EH (cell line): ENCODE measurements at places on chromosomes 4 and X.

- no peak for DNase-seq
These were observed 16.3 kb upstream of the MBNL3 start for GRCh38 chrX:132505116-132505515.

DNA sequence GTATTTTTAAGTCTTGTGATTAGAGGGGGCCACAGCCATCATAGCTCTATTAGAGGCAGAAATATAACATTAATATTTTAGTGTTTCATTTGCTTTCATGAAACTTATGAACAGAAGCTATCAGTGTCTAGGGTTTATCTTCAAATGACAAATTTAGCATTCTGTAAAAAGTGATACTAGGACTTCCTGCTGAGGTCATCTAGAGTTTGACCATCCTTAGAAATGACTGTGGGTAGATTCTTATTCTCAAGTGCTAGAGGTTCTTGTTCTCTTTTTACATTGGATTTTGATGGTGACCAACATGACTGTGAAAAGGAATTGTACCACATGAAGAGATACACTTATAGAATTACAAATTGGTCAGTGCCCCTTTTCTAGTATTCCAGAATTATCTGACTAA lies 568.6 kb downstream of the RPA4 start:
- DNase-seq, result no peak

DNA sequence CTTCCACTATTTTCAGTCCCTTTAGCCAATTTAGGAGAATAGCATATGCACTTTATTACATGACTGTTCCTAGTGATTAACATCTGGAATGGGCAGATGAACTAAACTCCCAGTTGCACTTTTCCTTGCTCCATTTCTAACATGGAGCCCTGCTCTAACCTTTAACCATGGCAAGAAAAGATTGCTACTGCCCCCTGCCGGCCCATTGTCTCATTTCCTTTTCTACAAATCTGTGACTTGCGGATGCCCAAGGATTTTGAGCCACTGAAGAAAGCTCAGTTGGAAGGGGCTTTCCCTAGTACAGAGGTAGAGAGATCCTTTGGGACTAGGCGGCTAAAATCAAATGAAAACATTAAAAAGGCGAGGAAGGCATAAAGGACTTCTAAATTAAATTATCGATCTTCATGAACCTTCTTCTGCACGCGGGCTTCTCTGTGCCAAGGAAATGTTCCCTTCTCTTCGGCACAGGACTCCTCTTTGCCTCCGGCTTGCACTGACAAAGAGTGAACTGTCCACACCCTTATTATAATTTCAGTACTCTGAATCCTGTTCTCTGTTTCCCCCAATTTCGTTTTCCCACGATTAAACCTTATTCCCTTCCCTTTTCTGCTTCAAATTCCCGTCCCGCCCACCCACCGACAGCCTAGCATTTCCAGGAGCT lies 577 bp upstream of the GLRA2 start:
- peak; percentile 59 for DNase-seq

DNA sequence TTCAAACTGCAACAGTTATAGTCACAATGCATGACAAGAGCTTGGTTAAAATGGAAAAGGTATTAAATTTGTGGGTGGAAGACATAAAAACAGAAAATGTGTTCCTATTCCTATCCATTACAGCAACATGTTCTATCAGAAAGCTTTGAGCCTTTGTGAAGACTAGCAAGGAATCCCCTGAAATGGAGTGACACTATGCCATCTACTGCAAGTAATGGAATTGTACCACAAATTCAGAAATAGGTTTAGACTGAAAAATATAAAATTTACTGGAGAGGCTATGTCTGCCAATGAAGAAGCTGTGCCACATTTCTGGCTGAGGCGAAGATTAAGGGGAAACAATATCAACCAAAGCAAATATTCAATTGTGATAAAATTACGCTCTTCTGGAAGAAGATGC lies 247.9 kb downstream of the ADAM29 start:
- no peak for DNase-seq

DNA sequence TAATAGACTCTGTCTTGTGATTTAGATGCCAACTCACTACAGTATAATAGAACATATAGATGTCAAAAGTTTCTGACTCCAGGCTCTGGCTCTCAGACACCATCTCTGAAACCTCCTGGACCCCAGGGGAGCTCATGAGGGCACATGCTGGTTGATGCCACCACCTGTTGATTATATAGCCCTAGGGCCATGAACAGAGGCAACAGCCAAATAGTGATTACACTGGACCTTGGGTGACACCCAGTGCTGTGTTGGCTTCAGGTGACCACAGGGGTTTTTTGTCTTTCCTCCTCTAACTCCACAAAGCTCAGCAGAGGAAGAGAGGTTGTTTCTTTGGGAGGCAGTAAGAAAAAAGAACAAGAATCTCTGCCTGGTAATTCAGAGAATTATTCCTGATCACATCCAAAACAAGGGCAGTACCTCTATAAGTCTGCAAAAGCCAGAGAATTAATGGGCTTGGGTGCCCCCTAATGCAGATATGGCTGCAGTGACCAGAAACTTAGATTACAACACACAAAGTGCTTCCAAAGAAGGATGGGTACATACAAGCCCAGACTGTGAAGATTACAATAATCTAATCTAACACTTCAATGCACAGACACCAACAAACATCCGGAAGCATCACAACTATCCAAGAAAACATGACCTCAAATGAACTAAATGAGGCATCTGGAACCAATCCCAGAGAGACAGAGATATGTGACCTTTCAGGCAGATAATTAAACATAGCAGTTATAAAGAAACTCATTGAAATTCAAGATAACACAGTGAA lies 1920.6 kb downstream of the ARAP2 start:
- DNase-seq, result peak; percentile 21

DNA sequence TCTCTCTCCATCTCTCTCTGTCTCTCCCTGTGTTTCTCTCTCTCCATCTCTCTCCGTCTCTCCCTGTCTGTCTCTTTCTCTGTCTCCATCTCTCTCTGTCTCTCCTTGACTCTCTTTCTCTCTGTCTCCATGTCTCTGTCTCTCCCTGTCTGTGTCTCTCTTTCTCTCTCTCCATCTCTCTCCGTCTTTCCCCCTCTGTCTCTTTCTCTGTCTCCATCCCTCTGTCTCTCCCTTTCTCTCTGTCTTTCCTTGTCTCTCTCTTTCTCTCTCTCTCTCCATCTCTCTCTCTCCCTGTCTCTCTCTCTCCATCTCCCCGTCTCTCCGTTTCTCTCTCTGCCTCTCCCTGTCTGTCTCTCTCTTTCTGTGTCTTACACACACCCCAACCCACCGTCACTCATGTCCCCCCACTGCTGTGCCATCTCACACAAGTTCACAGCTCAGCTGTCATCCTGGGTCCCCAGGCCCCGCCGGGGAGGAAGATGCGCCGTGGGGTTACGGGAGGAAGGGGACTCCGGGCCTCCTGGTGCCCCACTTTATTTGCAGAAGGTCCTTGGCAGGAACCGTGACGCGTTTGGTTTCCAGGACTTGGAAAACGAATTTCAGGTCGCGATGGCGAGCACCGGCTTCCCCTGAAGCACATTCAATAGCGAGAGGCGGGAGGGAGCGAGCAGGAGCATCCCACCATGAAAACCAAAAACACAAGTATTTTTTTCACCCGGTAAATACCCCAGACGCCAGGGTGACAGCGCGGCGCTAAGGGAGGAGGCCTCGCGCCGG lies 1.2 kb upstream of the SHOX start:
- no peak for DNase-seq

DNA sequence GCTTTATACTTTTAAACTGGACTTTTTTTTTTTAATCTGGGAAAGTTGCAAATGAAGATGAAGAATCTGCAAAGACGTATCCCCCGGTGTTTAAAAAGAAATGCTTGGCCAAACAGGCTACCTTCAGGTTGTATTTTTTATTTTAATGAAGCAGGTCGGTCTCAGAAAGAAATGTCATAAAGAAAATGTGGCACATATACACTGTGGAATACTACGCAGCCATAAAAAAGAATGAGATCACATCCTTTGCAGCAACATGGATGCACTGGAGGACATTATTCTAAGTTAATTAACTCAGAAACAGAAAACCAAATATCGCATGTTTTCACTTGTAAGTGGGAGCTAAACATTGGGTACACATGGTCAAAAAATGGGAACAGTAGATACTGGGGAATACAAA lies 123.4 kb downstream of the IRF2 start:
- DNase-seq, result no peak

GRCh38 chrX:91081873-91082272 lies 352.8 kb upstream of the PABPC5 start:
- DNase-seq, result no peak

DNA sequence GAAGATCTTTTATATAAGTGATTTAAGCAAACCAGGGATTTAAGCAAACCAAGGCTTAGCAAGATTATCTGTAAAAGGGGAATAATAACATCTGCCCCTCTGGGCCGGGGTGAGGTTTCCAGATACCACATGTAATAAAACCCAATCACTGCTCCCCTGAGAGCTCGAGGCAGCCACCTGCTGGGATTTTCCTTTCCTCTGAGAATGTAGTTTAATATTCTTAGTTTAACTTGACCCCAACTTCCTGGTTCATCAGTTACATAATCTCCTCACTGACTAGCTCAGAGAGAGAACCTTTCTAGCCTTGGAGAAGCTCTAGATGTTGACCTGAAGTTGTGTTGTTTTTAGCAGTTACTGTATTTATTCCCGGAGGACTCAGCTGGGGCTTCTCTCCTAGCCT lies 322.4 kb downstream of the ARHGAP10 start:
- no peak for DNase-seq

DNA sequence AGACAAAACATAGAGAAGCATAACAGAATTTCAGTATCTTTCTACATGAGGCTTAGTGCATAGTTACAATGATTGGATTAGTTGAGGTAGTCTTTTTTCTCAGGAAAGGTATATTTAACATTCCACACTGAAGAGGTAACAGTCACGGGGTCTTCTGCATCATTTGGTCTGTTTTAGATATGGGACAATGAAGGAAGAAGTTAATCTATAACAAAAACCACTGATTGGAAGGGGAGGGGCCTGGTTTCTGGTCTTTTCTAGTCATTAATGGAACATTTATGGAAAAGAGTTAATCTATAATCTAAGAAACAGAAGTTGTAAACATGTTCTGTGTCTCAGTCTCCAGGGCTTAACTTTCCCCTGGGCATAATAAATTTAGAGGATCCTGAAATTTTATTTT lies 37.3 kb upstream of the HPSE start:
- DNase-seq, result no peak

GRCh38 chr4:112800001-112800400 lies 163.1 kb downstream of the LARP7 start:
- DNase-seq, result no peak

DNA sequence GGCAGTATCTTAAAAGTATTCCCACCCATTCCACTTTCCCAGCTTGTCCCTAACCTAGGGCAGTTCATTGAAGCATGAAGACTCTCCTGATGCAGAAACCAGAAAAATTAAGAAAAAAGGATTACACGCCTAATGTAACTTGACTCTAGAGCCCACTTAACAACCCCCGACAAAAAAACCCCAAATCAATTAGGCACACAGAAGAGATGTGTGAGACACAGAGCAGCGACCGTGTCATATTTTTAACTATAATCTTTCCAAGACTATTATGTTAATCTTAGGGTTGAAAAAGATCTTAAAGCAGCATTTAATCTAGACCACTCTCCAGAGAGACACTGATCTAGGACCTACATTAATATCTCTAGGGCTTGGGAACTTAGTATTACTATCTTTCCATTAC lies 1.3 kb downstream of the YTHDC1 start:
- no peak for DNase-seq

DNA sequence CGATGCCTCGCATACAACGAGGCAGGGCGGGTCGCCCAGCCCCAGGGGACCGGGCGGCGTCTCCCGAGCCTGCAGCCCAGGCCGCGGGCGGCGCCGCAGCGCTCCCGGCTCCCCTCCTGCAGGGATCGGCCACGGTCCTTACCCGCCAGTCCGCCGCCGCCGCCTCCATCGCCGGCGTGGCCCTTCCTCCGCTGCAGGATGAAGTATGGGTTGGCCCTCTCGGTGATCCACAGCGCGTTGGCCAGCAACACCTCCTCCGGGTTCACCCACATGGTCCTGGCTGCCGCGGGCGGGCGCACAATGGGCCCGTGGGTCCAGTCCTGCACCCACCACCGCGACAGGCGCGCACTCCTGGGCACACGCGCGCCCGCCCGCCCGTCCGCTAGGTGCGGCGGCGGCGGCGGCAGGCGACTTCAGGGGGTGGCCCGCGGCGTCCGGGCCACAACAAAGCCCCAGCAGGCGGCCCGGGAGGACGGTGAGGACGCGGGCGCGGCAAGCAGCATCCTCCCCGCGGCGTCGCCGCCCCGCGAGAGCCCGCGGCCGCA lies 339 bp downstream of the TBC1D9 start:
- peak; percentile 64 for DNase-seq

- no peak for DNase-seq
These were observed 1947.6 kb upstream of the IGFBP7 start for GRCh38 chr4:59057804-59058203.

DNA sequence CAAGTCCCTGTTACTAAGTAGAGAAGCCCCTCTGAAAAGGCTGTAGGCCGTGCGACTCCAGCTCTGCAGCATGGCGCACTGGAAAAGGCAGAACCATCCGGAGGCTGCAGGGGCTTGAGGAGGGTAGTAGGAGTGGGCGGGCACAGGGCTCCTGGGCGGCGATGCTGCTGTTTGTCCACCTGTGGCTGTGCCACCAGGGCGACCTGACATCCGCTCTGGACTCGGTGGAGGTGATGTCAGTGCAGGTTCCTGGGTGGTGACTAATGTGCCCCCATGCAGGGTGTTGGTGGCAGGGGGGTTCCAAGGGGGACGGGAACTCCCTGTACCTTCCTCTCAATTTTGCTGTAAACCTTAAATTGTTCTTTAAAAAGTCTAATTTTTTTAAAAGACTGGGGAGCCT lies 58.3 kb downstream of the PCGF3 start:
- DNase-seq, result no peak

DNA sequence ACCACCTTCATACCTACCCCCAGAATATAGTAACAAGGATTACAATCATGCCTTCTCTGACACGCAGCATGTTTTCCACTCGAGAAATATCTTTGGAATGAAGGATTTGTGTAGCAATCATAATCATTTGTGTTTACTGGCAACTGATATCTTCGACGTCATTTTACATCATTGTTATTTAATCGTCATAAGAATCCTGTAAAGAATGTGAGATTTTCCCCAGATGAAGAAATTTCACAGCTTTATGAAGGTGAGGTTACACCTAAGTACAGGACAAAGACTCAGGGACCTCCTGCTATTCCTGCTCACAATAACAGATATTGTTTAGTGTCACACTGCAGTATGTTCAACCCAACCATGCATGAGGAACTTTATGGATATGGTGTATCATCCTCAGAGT lies 198.2 kb upstream of the LDB2 start:
- no peak for DNase-seq

GRCh38 chrX:93538575-93538974 lies 134.8 kb downstream of the NAP1L3 start:
- DNase-seq, result no peak

DNA sequence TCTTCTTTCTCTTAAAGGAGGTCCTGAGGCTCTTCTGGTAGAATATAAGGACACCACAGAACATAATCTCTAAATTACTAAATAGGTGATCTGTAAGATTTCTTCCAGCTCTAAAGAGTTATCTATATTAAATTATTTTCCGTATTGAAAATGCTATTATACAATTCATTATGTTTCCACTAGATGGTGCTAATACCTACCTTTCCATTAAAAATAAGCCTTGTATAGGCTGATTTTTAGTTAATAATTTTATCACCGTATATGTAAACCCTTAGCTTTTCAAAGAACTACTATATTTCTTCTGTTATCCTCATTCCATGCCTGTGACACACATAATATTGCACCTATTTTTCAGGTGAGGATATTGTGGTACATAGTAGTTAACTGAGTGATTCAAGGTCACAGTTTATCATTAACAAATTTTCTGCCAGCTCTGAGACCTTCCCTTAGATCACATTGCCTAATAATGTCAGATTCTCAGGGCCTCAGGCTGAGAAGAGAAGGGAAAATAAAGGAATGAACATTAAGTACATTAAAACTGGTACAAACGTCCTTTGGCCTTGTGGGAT lies 138.8 kb downstream of the TEX11 start:
- peak; percentile 0 for DNase-seq
